DND-41 (cell line): ENCODE measurements at places on chromosomes 7 and 10.

DNA sequence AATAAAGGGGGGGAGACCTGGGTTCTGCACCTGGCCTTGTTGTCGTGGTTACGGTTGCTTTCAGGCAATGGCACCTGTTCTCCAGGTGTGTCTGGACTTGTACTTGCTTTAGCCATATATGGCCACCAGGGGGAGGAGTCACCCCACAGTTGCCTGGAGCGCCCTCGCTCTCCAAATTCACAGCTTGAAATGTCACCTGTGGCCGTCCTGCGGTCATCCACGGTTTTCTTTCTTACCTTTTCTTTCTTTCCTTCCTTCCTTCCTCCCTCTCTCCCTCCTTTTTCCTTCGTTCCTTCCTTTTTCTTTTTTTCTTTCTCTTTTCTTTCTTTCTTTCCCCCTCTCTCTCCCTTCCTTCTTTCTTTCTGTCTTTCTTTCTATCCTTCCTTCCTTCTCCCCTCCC is 157.2 kb upstream of the ZNF92 start:
- DNase-seq = peak; percentile 49

DNA sequence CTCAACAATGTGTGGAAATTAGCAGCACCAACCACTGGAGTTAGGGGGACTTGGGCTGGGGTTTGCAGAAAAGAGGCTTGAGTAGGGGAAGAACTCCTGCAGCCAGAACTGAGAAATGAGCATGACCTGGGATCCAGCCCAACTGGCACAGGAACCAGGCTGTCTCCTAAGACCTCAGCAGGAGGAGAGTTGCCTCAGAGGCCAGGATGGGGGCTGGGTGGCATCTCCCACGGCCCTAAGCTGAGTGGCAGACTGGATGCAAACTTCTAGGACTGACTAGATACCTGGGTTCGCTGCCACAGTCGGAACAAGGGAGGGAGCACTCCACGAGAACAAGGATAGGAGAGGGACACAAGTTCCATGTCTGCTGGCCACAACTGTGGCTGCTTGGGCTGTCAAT is 62.6 kb downstream of the RNF32 start:
- DNase-seq = no peak

DNA sequence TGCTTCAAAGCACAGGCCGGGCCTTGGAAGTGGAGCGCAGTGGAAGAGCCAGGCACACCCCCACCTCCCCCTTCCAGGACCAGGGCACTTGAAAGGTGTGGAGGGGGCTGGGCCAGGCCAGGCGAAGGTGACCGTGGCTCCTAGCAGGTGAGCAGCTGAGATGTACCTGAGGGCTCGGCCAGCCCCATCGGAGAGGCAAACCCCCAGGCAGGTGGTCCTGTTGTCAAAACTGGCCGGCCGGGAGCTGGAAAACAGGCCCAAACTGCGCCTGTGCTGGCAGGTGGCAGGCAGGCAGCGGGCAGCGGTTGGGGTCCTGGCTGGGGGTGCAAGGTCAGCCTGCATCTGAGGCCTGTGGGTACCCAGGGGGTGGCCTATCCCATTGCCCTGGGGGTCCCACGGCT is 96.4 kb upstream of the DNAAF5 start:
- no peak for DNase-seq

DNA sequence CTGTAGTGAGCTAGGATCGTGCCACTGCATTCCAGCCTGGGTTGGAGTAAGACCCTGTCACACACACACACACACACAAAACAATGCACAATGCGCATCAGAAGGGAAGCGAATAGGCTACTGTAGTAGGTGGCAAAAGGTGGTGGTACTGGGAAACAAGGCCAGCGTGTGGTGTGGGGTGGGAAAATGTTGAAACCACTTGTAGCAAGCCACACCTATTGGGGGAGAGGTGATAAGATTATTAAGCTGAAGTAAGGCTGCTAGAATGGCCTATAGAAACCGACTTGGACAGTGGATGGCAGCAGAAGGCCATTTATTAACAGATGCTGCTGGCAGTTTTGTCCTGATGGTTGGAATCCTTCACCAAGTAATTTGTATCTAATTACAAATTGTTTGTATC is 7.2 kb upstream of the CHCHD1 start:
- no peak for DNase-seq

- no peak for DNase-seq
Measured at GRCh38 chr7:93148727-93149126, 542 bp upstream of the SAMD9L start.

GRCh38 chr10:27680691-27681605 is 64.7 kb downstream of the MKX start:
- no peak for DNase-seq

GRCh38 chr10:33179067-33179466 is 155.4 kb downstream of the NRP1 start:
- DNase-seq = no peak

DNA sequence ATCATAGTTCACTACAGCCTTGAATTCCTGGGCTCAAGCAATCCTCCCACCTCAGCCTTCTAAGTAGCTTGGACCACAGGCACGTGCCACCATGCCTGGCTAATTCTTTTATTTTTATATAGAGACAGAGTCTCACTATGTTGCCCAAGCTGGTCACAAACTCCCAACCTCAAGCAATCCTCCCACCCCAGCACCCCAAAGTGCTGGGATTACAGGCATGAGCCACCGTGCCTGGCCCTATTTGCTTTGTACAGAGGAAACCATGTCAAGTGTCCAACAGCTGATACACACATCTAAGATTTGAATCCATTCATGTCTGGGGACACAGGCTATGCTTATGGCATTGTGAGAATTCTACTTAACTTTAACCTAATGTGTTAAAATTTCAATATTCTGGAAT is 29.9 kb upstream of the MPP7 start:
- DNase-seq = no peak

DNA sequence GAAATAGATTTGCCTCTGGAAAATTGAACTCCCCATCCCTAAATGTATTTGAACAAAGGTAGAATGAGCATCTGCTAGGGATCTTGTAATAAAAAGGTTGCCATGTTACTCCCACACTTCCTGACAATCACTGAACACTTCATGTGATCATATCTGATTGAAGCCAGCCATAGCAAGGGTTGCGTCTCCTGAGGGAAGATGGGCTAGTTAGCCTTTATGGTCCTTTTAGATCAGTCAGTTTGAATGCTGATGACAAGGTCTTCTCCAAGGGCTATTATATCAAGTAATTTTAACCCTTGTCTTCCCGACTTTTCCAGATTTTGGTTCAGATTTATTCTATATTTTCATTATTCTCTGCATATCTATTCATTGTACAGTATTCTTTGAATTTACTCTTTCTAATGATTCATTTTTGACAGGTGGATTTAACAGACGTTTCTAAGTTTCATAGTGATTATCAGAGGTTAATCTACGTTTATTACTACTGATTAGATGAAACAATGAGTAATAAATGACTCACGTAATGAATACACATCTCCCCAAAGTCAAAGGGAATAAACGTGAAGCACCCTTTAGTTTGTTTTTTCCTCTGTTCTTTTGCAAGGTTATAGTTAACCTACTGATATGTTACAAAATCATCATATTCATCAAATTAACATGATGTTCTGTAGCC is 28.1 kb downstream of the CSGALNACT2 start:
- no peak for DNase-seq

- DNase-seq = peak; percentile 13
Measured at GRCh38 chr10:96025566-96025965, 17.8 kb upstream of the CCNJ start.

DNA sequence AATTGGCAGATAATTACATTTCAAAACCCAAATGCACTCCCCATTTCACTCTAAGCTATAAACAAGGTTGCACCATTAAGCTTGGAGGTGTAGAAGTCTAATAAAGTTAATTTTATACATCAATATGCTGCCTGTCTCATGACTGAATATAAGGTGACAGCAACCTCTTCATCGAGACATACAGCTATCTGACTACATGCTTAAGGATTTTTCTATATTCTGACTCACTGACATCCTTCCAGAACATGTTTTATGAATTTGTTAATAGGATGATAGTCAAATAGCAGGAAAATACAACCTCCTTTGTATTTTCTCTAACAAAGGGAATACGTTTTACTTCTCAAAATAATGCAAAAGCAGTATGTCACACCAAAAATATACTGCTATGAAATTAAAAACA is 76.6 kb downstream of the NRBF2 start:
- DNase-seq = no peak

DNA sequence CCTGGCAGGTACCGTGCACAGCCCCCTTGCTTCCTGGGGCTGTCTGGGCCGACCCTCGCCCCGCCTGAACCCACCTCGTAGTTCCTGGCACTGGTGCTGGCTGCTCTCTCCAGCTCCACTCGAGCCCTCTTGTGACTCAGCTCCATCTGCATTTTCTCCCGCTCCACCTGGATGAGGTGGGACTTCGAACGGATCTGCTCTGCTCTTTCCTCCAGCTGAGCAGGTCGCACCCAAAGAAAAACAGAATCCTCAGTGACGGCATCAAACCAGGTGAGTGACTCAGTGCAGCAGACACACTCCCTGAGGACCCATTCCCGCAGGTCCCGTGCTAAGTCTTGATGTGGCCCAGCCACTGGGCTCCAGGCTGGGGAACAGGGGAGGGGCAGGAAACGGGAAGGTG is 7.4 kb downstream of the MAD1L1 start:
- DNase-seq = no peak

GRCh38 chr10:10985361-10985760 is 32.3 kb upstream of the CELF2 start:
- DNase-seq = no peak

GRCh38 chr10:16986406-16987205 is 143.0 kb downstream of the CUBN start:
- DNase-seq = no peak

DNA sequence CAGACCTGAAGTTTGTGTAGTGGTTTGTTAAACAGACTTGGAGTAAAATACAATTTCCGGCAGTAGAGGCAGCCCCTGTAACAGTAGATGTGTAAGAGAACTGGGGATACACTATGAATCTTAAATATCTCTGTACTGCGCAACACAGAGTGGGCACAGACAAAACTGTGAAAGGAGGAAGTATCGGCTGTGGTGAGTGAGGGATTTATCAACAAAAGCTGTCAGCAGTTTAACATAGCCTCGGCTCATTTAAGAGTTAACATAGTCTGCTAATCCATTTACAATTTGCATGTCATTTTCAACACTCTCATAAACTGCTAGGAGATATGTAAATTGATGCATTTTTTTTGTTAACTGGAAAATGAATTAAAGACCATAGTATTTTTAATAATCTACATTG is 225.2 kb downstream of the ZWINT start:
- DNase-seq = no peak

GRCh38 chr10:14667280-14667679 is 107.4 kb downstream of the FAM107B start:
- DNase-seq = no peak

DNA sequence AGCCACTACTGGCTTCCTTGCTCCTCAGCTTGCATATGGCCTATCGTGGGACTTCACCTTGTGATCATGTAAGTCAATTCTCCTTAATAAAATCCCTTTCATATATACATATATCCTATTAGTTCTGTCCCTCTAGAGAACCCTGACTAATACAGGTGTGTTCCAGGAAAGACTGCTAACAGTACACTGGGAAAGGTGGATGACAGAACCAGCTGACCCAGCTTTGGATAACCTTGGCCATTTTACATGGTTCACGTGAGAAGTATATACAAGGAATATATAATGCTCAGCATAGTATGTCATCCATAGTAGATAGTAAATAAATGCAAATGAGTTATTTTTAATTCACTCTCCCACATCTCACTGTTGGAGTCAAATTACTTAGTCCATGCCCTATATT is 1003.5 kb downstream of the SORCS3 start:
- no peak for DNase-seq

- no peak for DNase-seq
Measured at GRCh38 chr7:1415389-1415990, 43.8 kb downstream of the MICALL2 start.

DNA sequence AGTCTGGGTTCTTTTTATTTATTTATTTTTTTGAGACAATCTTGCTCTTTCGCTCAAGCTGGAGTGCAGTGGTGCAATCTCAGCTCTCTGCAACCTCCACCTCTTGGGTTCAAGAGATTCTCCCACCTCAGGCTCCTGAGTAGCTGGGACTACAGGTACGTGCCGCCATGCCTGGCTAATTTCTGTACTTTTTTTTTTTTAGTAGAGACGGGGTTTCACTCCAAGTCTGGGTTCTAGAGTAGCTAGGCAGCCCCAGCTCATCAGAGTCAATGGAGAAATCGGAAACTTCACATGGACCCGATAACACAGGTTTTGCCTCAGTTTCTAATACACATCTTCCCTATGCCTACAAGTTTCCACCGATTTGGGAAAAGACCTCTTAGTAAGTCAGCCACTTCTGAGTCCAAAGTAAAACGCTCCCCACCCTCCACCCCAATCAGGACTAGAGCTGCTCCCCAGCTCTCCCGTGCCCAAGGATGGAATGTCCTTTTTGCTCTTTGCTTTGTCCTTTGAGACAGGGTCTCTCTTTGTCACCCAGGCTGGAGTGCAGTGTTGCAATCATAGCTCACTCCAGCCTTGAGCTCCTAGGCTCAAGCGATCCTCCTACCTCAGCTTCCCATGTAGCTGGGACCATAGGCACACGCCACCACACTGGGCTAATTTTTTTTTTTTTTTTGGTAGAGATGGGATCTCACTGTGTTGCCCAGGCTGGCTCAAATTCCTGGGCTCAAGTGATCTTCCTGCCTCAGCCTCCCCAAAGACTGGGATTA is 3.8 kb upstream of the SERPINE1 start:
- DNase-seq = no peak

- DNase-seq = peak; percentile 31
Measured at GRCh38 chr7:24764972-24765744, 7.9 kb upstream of the GSDME start.

DNA sequence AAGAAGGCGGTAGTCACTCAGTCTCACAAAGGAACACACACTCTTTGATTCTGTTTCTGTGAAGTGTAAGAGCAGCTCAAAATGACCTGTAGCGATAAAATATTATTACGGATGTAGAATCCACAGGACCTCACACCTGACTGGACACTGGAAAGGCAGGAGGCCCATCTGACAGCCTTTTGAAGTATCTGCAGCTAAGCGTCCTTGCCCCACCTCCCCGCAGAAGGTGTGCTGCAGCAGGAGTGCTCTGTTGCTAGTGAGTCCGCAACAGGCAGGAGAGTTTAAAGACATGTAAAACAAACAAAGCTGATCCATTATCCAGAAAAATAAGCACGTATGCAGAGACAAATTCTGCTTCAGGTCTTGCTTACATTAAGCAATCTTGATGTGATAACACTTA is 355.5 kb downstream of the GPR158 start:
- DNase-seq = no peak

DNA sequence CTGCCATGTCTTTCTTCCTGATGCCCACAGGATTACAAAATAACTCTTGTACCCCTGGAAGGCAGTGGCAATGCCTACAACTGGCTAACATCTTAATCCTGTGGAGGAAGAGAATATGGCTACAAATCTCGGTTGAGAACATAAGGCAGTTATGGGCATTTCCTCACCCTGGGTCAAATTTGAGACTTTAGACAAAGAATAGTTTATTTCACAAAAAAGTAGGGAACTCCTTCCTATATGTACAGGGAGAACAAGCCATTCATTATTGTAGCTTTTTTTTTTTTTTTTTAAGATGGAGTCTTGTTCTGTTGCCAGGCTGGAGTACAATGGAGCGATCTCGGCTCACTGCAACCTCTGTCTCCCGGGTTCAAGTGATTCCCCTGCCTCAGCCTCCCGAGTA is 2.6 kb downstream of the ALDH18A1 start:
- no peak for DNase-seq
